ENCODE measurements at places on chromosomes 6 and 20.

DNA sequence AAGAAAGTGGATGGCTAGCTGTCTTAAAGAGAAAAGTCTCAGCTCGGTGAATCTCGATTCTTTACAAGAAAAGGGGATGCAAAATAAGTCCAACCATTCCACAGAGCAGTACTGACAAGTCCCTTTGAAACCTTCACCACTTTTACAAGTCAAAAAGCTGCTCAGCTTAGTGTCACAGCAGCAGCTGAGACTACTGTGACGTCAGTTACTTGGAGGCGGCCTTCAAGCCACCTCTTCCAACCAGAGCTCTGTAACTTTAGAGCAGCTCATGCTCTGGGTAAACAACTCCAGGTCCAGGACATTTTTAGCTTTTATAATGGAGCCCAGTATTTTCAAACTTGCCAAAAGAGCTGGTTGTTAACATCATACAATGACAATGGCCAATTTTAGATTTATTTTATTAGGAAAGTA, at the start of gene KIAA0408:
Gene KIAA0408 (minus strand): TSS at position 159 of the 411 bp plus-strand sequence. CDS start 5,408 bp downstream, outside the sequence.
- DNase-seq: no peak

GRCh38 chr20:20360464-20360863, 7.4 kb upstream of the INSM1 start:
- no peak for DNase-seq

DNA sequence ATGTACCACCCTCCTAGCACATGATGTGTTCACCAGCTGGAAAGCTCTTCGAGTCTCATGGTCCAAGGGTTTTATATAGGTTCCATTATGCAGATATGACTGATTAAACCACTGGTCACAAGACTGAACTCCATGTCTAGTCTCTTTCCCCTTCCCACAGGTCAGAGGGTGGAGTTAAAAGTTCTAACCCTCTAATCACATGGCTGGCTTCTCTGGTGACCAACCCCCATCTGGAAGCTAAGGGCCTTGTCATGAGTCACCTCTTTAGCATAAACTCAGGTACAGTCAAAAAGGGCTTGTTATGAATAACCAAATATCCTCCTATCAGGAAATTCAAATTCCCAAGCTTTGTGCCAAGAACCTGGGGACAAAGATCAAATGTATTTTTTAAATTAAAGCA, 52.0 kb upstream of the KLHL31 start:
- no peak for DNase-seq

DNA sequence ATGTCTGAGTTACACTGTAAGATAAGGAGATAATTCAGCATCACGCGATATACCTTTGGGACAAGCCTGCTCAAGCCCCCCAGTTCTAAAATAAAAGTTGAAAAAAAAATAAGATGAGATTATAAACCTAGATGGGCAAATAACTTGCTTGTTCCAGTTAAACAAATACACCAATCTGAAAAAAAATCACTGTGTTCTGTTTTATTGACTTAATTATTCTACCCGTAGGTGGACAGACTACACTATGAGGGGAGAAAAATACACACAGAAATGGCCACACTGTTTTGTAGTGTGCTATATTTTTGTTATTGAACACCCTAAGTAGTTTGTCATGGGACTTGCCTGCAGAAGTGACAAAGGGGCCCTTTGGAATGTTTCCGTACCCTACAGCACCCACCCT, 70.9 kb downstream of the CRYBG1 start:
- no peak for DNase-seq

GRCh38 chr6:150159757-150160156, 16.9 kb downstream of the PPP1R14C start:
- no peak for DNase-seq

- DNase-seq: no peak
Observed at GRCh38 chr6:29759457-29759856, 36.2 kb downstream of the HLA-F start.

DNA sequence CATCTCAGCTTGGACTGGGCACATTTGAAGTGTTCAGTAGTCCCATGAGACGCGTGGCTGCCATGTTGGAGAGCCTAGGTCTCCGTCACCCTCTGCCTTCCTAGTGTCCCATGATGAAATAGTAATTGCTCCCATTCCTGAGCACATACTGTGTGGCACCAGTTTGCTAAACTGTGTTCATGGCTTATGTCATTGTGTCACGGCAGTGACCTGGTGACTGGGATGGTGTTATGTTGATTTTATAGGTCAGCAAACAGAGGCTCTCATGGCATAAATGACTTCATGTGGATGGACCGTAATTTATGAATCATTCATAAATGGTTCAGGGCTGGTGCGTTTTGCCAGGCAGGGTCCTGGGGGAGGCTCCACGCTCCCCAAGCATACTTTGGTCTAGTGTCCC, 3.8 kb downstream of the BCAS4 start:
- DNase-seq: no peak

DNA sequence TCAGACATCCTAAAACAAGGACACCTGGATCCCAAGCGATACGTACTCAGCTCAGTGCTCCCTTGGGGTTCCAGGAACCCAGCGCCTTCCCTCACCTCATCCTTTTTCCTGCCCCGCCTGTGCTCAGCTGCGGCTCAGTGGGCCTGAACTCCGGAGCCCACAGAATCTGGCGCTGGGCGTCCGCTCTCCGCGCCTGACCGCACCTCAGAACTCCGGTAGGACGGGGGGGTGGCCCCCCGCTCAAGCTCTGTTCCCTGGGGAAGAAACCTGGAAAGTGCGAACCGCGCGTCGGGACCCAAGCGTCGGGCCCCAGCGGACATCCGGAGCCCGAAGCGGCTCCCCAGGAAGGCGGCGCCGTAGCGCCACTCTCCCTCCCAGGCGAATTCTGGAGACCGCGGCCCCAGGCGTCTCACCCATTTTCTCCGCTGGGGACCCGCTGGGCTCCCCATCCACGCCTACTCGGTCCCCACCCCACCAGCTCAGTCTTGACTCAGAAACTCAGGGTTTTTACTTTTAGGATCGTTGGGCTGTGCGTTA, 336 bp upstream of the LY6G5C start:
- DNase-seq: peak; percentile 45

GRCh38 chr6:141309295-141309694, 823.4 kb upstream of the GJE1 start:
- DNase-seq: no peak

GRCh38 chr6:166929542-166930189, 26.7 kb downstream of the RNASET2 start:
- DNase-seq: no peak

DNA sequence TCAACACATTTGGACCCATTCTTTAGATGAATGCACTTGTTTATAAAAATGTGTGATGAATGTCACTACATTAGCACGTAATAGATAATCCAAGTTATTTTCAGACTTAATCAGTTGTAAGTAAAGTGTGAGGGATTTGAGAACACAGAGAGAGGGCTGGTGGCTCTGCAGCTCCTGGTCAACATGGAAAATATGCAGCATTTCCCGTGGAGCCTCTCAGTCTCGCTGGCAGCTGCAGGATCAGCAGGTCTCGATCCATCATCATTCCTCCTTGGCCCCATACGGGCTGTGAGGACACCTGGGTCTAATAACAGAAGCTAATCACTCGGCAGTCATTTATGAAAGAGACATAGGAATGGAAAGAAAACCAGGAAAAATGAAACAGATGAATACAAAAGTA, 390.2 kb downstream of the PRKN start:
- no peak for DNase-seq

DNA sequence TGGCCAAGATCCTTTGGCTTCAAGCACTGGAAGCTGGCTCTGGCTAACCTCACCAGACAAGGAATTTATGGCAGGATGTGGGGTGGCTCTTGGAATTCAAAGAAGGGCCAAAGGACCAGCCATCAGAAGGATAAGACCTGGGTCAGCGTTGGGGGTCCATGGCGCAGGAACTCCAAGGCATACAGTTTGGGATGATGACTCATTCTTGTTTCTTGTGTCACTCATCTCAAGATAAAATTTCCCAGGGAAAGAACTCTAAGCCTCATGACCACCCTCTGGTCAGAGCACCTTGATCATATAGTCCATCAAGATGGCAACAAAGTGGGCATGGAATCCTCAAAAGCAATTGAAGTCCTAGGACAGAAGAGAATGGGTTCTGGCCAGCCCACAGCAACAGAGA, 4.8 kb downstream of the ZBTB9 start:
- no peak for DNase-seq

DNA sequence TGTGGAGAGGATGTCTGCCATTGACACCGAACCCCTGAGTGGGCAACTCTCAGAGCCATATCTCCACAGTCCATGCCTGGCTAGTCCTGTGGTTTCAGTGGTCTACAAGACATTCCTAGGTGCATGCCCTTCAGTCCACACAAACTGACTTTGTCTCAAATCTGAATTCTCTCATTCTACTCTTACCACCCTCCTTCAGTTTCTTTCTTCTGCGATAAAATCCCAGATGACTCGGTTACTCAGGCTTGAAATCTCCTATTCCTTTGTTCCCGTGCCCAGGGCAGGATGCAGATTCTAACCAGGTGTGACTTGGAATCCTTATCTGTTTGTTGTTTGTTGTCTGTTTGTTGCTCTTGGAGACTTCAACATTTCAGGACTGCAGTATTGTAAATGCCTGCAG, 9.3 kb downstream of the CDS2 start:
- no peak for DNase-seq

DNA sequence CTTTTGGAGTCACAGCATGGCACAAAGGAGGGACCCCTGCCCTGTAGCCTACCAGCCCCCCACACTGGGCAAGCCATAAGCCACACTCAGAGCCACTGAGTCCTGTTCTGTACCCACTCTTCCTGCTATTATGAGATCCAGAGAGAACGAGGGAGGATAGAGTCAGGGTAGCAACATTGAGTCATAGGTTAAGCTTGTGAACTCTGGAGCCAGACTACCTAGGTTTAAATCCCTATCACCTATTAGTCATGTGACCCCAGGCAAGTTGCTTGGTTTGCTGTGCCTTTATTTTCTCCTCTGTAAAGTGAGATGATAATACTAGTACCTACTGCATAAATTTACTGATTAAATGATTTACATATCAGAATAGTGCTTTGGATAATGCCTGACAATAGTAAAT, 540 bp downstream of the CNBD2 start:
- DNase-seq: no peak

DNA sequence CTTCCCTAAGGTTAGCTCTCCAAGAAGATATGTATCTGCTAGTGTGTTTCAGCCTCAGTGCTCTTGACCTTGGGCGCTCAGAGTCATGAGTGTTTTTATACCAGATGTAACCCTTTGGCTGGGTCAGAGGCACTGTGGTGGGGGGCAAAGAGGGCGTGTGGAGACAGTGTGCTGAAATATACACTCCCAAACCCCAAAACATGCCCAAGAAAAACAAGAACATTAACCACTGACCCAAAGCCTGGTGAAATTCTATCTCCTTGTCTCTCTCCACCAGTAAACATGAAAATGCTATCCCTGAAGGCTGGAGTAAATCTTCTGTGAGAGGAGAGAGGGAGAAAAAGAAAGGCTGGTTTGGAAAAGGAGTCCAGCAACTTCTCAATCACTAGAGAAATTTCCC, 47.9 kb downstream of the ISM1 start:
- DNase-seq: no peak

- DNase-seq: no peak
Observed at GRCh38 chr6:164825386-164825785, 484.0 kb downstream of the C6orf118 start.

DNA sequence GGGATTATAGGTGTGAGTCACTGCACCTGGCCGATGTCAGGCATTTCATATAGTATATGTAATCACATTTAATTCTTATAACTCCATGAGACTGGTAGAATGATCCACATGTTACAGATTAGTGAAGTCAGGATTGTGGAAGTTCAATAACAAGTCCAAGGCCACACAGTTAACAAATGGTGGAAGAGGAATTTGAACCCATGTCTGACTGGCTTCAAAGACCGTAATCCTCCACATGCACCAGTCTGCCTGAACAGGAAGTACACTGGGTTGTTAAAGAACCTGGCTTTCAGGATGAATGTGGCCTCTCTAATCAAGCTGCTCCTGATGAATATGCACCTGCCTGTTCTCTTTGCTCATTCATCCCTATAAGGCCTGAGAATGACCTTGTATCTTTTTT, 122.0 kb upstream of the HDAC2 start:
- DNase-seq: no peak

- peak; percentile 8 for DNase-seq
Observed at GRCh38 chr20:58716476-58717277, 24.1 kb downstream of the NPEPL1 start.

GRCh38 chr6:82867946-82868345, 197.7 kb downstream of the UBE3D start:
- DNase-seq: no peak

GRCh38 chr6:153001767-153002612, 519 bp downstream of the MTRF1L start:
- no peak for DNase-seq

GRCh38 chr20:57089699-57090144, 176.7 kb downstream of the BMP7 start:
- peak; percentile 31 for DNase-seq

DNA sequence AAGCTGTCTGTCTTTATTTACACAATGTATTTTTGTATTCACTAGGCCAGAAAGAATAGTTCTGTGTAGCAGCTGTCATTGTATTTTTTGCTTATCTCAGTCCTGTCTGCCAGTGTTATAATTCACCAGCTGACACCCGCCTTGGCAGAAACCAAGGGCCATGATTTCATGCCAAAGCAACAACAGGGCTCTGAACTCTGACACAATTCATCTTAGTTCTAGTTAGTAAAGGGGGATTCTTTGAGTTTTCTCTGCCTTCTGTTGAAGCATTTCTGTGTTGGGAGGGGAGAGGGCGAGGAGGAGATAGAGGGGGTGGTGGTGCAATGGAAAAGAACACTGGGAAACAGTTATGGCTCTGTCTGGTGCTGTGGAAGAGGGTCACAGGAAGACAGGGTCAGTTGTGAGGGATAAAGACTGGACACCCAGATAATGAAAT, 684.6 kb upstream of the MARCKS start:
- DNase-seq: no peak

GRCh38 chr20:36305602-36306551, at the start of gene DLGAP4:
TSS of gene DLGAP4 (plus strand) at chr20:36306339. CDS start at chr20:36431718, 125,379 bp downstream.
- no peak for DNase-seq

- peak; percentile 99 for DNase-seq
Observed at GRCh38 chr20:44210406-44211176, at the start of gene OSER1. TSS of gene OSER1 (minus strand) at chr20:44210771. CDS start at chr20:44206957, 3,814 bp downstream.

DNA sequence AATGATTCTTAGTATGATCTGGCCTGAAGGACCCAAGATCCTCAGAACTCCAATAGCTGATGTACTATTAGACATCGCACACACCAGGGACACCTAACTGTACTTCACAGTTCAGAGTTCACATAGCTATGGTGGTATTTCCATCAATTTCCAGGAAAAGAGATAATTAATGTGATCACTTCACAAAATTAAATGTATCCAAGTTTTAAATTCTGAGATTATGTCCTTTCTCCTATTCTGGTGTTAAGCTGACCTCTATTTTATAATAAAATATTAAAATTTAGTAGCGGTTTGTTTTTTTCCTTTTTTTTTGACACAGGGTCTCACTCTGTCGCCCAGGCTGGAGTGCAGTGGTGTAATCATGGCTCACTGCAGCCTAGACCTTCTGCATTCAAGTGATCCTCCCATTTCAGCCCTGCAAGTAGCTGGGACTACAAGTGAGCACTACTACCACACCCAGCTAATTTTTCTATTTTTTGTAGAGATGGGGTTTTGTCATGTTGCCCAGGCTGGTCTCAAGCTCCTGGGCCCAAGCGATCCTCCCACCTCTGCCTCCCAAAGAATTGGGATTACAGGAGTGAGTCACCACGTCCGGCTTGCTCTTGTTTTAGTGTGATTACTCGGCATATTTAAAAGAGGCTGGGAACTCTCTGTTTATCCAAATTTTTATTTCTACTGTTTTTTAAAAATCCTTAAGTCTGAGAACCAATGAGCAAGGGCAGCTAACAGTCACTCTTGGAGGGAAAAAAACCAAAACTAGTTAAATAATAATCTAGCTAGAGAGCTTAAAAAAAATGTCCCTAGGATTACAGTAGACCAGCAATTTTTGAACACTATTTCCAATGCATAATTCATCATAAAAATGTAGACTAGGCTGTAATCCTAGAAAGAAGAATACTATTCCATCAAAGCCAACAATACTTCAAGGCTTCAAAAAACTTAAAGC, 16.0 kb downstream of the KIF13A start:
- DNase-seq: no peak

Data from activated B cell treated with CpG ODN at 0.5 μM for 24 hours (primary cell).